Bronchial smooth muscle cell (primary cell): ENCODE measurements at places on chromosomes 7 and 10. TPM values are rescaled to one million over a fixed set of nuclear protein-coding genes. Genes with fewer than 3 reads are reported as not detected.

Gene CACNA2D1
- 29.1 and 33.3 TPM in 2 replicates for total RNA-seq

Gene NKX2-3
- total RNA-seq = not detected in 2 replicates

Gene HECW1
- under 0.01 and 0.79 TPM in 2 replicates for total RNA-seq

Gene CPVL
- 0.16 and 0.69 TPM in 2 replicates for total RNA-seq

Gene NKX1-2
- not detected in 2 replicates for total RNA-seq

Gene SUFU
- 2.9 and 3.2 TPM in 2 replicates for total RNA-seq

Gene WEE2
- 0.17 TPM in 1 of 2 replicates, not detected in the other for total RNA-seq

Gene CADPS2
- total RNA-seq = 11.8 and 16.6 TPM in 2 replicates

Gene INMT
- 14.3 and 17.0 TPM in 2 replicates for total RNA-seq

Gene MSANTD7
- 11.8 and 12.0 TPM in 2 replicates for total RNA-seq

Gene PRKAR2B
- 2.4 and 3.4 TPM in 2 replicates for total RNA-seq

Gene NPTX2
- under 0.01 TPM in 1 of 2 replicates, not detected in the other for total RNA-seq

Gene C10orf62
- total RNA-seq = not detected in 2 replicates

Gene H2BK1
- not detected in 2 replicates for total RNA-seq

Gene TMEM176B
- 0.09 TPM in 1 of 2 replicates, not detected in the other for total RNA-seq

Gene ACSM6
- not detected in 2 replicates for total RNA-seq

Gene CLCN1
- total RNA-seq = 0.09 TPM in 1 of 2 replicates, not detected in the other

Gene NXPH1
- not detected in 2 replicates for total RNA-seq

Gene ELFN1
- 1.5 and 3.0 TPM in 2 replicates for total RNA-seq

Gene LBX1
- total RNA-seq = under 0.01 TPM in 1 of 2 replicates, not detected in the other

Gene ELN
- total RNA-seq = 6.5 and 19.7 TPM in 2 replicates

Gene TEX47
- not detected in 2 replicates for total RNA-seq

Gene PTPN20
- under 0.01 and 0.09 TPM in 2 replicates for total RNA-seq

Gene ANKRD7
- total RNA-seq = 1.6 and 2.0 TPM in 2 replicates

Gene FAM131B
- 4.6 and 8.2 TPM in 2 replicates for total RNA-seq

Gene RALA
- total RNA-seq = 24.9 and 30.8 TPM in 2 replicates

Gene CPA2
- total RNA-seq = under 0.01 TPM in 1 of 2 replicates, not detected in the other

Gene PRKG1
- 28.5 and 39.7 TPM in 2 replicates for total RNA-seq

Gene SBDS
- 62.5 and 63.7 TPM in 2 replicates for total RNA-seq

Gene NUTM2B
- 0.16 and 0.52 TPM in 2 replicates for total RNA-seq

Gene TBATA
- not detected in 2 replicates for total RNA-seq

Gene GOLGA7B
- total RNA-seq = not detected in 2 replicates

Gene FAM25C
- total RNA-seq = not detected in 2 replicates

Gene STEAP4
- total RNA-seq = under 0.01 TPM in 1 of 2 replicates, not detected in the other

Gene ASZ1
- not detected in 2 replicates for total RNA-seq

Gene MARCHF5
- total RNA-seq = 11.3 and 17.9 TPM in 2 replicates

Gene OR6B1
- total RNA-seq = not detected in 2 replicates

Gene ANKRD22
- total RNA-seq = under 0.01 TPM in 1 of 2 replicates, not detected in the other

Gene SFTPA2
- total RNA-seq = not detected in 2 replicates

Gene MAGI2
- 8.8 and 12.8 TPM in 2 replicates for total RNA-seq

Gene EIF5AL1
- 0.09 and 0.32 TPM in 2 replicates for total RNA-seq

Gene IL6
- 0.94 and 3.3 TPM in 2 replicates for total RNA-seq

Gene SPDYE6
- total RNA-seq = not detected in 2 replicates

Gene TLL2
- total RNA-seq = under 0.01 TPM in 2 replicates

Gene COL28A1
- 0.09 and 0.16 TPM in 2 replicates for total RNA-seq

Gene WDR86
- total RNA-seq = 0.95 and 3.8 TPM in 2 replicates

Gene CAMK1D
- total RNA-seq = 0.79 and 0.94 TPM in 2 replicates

Gene TCERG1L
- not detected in 2 replicates for total RNA-seq
